ENCODE measurements at places on chromosomes 11 and 22. TPM values are rescaled to one million over a fixed set of nuclear protein-coding genes. Genes with fewer than 3 reads are reported as not detected.

Gene GVQW3
- total RNA-seq, result 0.97 TPM

Gene EIF3L
- 255 TPM for total RNA-seq

Gene NEFH
- 0.22 TPM for total RNA-seq

Gene GNAZ
- total RNA-seq, result 2.2 TPM

Gene ASCL2
- not detected for total RNA-seq

Gene DEFB131B
- not detected for total RNA-seq

Gene MUC5AC
- total RNA-seq, result not detected

Gene GLB1L3
- total RNA-seq, result not detected

Gene C11orf91
- total RNA-seq, result 1.4 TPM

Gene MPEG1
- total RNA-seq, result 4.3 TPM

Gene MS4A15
- total RNA-seq, result not detected

Gene SPDYC
- total RNA-seq, result not detected

Gene HSCB
- 10.0 TPM for total RNA-seq

Gene DEPDC7
- total RNA-seq, result 0.30 TPM

Gene CCDC87
- total RNA-seq, result 0.43 TPM

Gene SCO2
- total RNA-seq, result 2.4 TPM

Gene CDON
- total RNA-seq, result 4.4 TPM

Gene ARHGAP20
- total RNA-seq, result 0.19 TPM

Gene CCDC88B
- 6.3 TPM for total RNA-seq

Gene GAS2
- 14.3 TPM for total RNA-seq

Gene SVIP
- total RNA-seq, result 26.0 TPM

Gene XKR3
- not detected for total RNA-seq
